SW480 (cell line): ENCODE measurements at places on chromosomes 2 and 18.

DNA sequence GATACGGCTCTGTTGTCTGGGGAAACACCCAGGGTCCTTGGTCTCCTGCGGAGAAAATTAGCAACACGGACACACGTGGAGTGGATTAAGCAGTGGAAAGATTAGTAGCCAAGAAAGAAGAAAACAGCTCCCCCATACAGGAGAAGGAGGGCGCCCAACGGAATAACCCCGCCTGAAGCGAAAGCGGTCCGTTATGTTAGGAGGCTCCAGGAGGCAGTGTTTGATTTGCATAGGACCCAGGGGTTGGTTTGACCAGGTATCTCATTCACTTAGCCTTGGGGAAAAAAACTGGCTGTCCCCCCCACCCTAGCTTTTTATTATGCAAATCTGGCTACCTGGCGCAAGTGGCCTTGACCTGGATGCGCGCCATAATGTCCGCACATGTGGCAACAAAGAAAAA lies 170.1 kb upstream of the KYNU start:
- no peak for DNase-seq

- DNase-seq = no peak
Observed at GRCh38 chr18:44941516-44941915, 260.8 kb downstream of the SETBP1 start.

- no peak for DNase-seq
Observed at GRCh38 chr18:5439986-5440696, 103.7 kb downstream of the EPB41L3 start.

DNA sequence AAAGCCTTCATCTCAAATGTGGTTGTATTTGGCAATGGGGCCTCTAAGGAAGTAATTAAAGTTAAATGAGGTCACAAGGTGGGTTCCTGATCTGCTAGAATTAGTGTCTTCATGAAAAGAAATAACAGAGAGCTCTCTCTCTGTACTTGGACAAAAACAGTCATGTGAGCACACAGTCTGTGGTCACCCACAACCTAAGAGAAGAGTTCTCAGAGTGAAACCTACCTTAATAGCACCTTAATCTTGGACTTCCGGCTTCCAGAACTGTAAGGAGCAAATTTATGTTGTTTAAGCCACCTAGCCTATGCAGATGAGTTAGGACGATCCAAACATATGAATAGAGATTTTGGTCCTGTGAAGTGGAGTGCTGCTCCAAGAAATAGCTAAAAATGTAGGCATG lies 758.9 kb downstream of the LRRTM4 start:
- DNase-seq = no peak

GRCh38 chr18:67550872-67551520 lies 34.5 kb upstream of the DSEL start:
- DNase-seq = no peak

DNA sequence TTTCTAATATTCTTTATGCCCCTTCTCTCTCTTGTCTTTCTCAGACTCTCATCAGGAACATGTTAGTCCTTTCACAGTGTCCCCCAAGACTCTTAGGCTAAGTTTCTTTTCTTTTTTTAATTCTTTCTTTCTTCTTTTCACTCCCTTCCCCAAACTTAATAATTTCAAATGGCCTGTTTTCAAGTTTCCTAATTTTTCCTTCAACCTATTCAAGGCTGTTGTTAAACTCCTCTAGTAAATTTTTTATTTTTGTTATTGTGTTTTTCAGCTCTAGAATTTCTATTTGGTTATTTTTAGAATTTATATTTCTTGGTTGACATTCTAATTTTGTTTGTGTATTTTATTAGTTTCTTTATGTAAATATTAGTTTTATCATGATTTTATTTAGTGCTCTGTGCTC lies 236.6 kb upstream of the GYPC start:
- DNase-seq = no peak

GRCh38 chr2:223972656-223973102 lies 15.4 kb downstream of the MRPL44 start:
- no peak for DNase-seq

DNA sequence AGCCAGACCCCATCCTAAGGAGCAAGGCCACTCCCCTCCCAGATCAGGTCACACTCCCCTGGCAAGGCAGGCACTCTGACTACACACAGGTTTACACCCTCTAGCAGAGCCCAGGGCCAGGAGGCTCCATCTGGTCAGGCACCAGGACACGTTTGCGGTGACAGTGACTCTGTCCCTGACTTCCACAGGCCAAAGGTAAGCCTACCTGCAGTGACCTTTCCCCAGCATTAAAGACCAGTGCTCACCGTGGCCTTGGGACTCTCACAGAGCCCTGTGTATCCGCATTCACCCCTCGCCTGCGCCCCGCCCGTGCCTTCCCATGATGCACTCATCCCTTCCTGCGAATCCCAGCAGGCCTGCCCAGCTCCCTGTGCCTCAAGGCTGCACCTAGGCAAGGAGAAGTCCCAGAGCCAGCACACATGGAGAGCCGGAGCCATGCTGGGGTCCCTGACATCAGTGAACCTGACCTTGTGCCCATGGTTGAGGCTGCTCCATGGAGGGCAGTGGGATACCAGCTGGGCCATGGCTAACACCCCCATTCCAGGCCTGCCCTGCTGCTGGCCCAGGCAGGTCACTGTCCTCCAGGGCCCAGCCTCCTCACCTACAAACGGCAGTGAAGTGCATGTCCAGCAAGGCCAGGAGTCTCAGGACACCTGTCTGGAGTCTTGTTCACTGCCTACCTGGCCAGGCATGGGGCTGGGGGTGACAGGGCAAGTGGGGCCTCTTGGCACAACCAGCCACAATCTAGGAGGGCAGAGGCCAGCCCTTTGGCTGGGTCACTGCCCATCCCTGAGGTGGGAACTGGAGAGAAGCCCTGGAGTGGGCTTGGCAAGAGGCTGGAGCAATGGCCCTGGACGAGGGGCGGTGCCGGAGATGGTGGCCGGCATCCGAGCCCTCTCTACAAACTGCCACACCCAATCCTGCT lies 3.0 kb downstream of the NEURL3 start:
- DNase-seq = no peak

DNA sequence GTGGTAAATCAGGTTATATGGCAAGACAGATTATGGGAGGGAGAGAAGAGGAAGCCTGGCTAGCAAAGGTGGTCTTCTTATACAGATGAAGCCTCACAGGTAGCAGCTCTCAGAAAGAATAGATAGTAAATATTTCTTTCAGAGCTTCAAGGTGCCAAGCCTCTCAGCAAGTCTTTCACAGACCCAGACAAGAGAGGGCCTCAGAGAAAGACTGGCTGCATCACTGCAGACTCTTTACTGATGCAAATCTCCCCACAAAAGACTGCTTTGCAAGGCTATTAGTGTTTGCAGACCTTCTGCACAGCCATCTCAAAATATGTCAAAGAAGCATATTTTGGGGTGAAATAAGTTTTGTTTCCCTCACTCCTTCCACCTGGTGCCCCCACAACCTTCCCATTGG lies 372.4 kb upstream of the RND3 start:
- DNase-seq = no peak

GRCh38 chr2:1162768-1163584 lies 212.3 kb downstream of the SNTG2 start:
- DNase-seq = no peak

DNA sequence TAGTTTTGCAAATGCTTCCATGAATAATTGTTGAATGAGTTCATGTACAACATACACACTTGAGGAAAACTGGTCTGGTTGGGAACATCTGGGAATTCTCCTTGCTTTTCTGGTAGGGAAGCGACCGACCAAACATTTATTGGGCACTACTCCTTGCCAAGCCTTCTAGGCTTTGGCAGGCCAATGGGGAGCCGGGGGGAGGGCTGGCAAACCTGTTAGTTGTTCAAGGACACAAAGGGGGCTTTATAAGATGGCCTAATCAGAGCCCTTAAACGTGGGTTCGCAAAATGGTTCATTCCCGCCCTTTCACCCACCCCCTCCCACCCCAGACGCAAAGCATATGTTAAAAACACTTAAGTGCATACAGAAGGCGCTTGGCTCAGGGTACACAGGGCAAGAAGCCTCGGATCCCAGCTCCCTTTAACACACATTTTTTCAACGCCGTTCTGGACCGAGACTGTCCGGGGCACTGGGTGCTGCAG lies 844 bp upstream of the VSNL1 start:
- DNase-seq = peak; percentile 87

GRCh38 chr2:179890666-179891065 lies 29.3 kb upstream of the ZNF385B start:
- no peak for DNase-seq

DNA sequence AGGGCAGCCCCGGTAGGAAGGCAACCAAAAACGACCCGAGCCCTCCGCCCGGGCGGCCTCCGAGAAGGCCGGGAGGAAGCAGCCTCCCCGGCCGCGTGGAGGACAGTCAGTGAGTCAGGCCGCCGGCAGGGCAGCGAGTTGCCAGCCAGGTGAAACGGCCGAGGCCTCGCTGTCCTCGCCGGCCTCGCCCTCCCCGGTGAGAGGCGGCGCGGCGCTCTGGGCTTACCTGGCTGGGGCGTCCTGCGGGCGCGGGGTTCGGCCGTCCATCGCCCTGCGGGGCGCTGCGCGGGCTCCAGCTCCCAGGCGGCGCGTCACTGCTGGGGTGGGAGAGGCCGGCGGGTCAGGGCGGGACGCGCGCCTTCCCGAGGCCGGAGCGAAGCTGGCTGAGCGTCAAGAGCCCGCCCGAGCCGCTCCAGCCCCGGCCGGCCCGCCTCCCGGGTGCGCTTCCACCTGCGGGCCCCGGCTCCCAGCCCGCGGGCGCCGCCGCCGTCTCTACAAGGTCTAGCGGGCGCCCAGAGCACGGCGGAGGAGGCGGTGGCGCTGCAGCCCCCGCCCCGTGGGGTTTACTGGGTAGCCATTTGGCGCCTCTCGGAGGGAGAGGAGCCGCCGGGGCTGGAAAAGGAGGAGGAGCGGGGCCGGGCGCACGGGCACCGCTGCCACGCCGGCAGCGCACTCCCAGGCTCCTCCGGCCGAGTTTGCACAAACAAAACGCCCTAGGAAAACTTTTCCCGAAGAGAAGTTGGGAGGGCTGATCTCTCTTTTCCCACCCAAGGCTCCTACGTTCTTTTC lies 499 bp downstream of the COBLL1 start:
- DNase-seq = peak; percentile 82

DNA sequence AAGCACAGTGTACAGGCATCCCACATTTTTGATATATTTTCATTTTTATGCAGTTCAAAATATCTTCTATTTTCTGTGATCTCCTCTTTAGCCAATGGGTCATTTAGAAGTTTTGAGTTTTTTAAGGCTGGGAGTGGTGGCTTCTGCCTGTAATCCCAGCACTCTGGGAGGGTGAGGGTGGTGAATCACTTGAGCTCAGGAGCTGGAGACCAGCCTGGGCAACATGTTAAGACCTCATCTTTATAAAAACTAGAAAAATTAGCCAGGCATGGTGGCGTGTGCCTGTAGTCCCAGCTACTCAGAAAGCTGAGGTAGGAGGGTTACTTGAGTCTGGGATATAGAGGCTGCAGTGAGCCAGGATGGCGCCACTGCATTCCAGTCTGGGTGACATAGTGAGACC lies 17.8 kb downstream of the UBR3 start:
- no peak for DNase-seq

GRCh38 chr18:79392226-79392625 lies 3.5 kb upstream of the NFATC1 start:
- DNase-seq = no peak
